ENCODE measurements at places on chromosomes 1 and 21.
A peak's percentile ranks its signal among the peaks of the same experiment; 100 is the strongest.

- no peak for DNase-seq
These were observed 159.8 kb downstream of the GALNT2 start for GRCh38 chr1:230226814-230227213.

- no peak for DNase-seq
These were observed 18.0 kb downstream of the LTN1 start for GRCh38 chr21:28974531-28975227.

DNA sequence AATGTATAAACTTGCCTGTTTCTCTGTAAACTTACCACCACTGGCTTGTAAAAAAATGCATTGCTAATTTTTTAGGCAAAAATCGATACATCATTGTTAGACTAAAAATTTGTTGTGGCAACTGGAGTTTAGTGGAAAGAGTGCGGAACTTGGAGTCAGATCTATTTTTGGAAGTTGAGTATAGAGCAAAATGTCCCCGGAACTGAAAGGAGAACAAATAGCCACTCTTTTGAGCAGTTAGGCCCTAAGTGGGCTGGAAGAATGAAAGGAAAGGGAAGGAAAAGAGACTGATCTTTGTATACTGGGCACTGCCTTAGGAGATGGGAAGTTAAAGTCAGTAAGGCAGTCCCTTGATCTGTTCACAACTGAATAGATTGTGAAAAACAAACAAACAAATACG lies 30.2 kb downstream of the OPTC start:
- no peak for DNase-seq

GRCh38 chr1:161728376-161729226 lies 7.3 kb downstream of the FCRLB start:
- DNase-seq, result no peak

DNA sequence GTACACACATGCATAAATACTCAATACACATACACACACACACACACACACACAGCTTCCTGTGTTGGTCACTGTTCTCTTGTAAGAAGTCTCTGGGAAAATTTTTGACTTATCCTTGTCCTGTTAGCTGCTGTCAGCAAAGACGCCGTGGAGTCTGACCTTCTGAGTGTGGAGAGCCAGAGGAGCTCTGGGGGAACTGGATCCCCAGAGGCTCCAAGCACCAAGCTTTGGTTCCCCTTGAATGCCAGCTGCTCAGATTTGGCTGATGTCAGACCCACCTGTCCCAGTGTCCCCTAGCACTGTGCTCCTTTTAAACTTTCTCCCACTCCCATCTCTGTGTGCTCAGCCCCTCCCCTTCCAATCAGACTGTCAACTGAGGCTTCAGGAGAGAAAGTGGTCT lies 319.1 kb downstream of the CAMTA1 start:
- no peak for DNase-seq

DNA sequence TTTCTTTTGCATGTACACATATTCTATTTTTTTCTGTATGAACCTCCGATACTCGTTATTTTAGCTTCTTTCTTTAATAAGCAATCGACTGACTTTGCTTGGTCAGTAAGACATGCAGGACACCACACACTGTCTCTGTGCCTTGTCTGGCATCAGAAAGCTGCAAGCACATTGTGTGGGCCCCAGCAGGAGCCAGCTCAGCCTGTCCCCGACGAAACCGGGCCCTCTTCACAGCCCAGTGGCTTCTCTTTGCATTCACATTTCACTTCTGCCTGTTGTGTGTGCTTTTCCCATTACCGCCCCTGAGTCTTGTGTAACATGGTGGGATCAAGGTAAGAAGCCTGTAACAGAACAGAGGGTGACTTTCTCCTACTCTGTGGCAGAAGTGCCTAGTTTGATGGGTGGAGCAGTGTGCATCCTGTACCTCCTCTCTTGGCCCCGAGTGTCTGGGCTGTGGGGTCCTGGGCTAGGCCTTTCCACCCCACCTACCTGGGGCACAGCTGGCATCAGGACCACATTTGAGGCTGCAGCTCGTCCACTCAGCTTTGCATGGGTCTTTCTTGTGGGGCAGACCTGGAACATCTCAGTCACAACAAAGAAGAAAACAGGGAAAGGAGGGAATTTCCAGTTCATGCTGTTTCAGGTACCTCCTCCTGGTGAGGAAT lies 118.9 kb upstream of the COL6A1 start:
- DNase-seq, result peak; percentile 14

- no peak for DNase-seq
These were observed 144.0 kb downstream of the FMN2 start for GRCh38 chr1:240235521-240236288.

GRCh38 chr1:206761159-206761768 lies 9.3 kb upstream of the IL19 start:
- no peak for DNase-seq

- DNase-seq, result no peak
These were observed 8.0 kb upstream of the EYA3 start for GRCh38 chr1:28096210-28097099.

- no peak for DNase-seq
These were observed 24.4 kb upstream of the IER5 start for GRCh38 chr1:181064011-181064623.

DNA sequence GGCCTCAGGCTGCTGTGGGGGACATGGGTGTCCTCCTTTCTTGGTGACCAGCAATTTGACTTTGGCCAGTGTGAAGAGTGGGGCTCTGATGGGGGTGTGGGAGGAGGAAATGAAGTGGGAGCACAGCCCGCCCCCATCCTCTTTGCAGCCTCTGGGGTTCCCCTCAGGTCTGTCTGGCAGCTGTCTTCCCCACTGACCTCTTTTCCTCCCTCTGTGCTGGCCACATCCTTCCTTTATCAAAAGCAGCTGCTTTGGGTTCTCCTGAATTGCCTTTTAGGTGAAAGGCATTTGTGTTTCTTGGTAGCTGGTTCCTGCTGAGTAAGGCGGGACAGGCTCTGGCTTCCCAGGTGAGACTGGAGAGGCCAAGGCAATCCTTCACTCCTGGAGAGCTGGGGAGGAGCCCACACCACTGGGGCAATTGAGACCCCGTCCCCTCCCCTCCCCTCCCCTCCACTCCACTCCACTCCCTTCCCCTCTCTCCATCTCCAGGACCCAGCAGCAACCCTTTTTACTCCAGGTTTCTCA lies 24.9 kb downstream of the PCAT6 start:
- DNase-seq, result no peak

GRCh38 chr1:201834621-201835020 lies 5.7 kb downstream of the IPO9 start:
- no peak for DNase-seq

DNA sequence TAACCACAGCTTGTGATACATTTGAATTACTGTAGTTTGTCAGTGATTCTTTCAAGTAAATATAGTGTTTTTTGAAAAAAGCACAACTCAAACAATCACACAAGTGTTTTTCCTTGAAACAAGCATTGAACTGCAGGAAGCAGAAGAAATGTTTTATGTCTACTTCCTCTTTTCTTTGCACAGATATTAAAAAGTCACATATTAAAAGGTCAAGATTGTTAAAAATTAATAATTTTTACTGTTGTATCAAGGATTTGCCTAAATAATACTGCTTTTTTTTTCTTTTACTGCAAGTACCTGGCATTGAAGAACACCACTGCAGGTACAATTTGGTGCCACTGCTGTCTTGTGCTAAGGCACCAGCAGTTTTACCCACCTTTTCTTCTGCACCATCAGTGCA lies 214.2 kb upstream of the C1orf105 start:
- DNase-seq, result no peak

GRCh38 chr1:226645279-226645976 lies 93.7 kb downstream of the ITPKB start:
- DNase-seq, result no peak

GRCh38 chr1:98382986-98383740 lies 278.4 kb upstream of the SNX7 start:
- no peak for DNase-seq

DNA sequence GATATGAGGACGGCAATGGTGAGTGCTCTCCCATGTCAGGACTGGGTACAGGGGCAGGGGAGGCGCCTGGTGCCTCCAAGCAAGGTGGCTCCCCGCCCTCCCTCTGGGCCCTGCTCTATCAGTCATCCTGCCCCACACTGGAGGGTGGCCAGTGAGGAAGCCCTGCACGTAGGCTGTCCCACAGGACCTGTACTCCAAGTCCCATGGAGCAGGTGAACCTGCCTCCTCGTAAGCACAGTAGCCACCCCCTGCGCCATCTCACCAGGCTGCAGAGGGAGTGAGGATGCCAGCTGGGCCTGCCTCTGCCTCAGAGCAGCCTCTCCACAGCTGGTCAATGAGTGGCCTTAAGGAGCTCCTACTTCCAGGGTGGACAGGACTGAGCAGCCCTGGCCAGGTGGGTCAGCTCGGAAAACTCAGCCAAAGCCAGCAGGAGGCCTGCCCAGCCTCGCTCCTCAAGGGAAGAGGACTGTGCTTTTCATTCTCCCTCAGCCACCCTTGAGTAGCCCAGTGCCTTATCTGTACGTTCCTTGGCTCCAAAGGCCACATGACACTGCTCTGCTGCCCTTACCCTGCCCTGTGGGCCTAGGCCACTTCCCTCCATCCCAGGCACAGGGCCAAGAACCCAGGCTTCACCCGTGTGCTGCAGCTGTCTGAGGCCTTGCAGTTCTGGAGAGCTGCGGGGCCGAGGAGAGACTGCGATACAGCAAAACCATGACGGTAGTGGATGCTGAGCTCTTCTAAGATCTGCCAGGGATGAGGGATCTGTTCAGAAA lies 39.6 kb downstream of the SLC45A1 start:
- DNase-seq, result no peak

GRCh38 chr1:198850196-198850595 lies 211.4 kb downstream of the PTPRC start:
- no peak for DNase-seq

DNA sequence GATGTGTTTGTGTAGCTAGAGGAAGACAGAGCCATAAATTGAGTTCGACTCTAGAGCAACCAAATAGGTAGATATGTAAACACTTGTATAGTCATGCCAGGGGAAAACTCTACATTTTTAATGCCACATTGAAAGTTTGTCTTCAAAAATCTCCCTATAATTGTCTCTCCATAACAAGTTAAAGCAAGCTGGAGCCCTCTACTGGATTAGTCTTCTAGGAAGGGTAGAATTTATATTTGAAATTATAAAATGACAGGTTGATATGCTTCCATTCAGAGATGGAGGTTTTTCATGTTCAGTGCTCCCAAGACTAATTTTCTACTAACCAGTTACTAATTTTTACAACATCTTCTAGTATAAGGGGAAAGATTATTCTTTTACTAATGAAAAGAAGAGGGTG lies 13.1 kb upstream of the COL24A1 start:
- DNase-seq, result no peak

DNA sequence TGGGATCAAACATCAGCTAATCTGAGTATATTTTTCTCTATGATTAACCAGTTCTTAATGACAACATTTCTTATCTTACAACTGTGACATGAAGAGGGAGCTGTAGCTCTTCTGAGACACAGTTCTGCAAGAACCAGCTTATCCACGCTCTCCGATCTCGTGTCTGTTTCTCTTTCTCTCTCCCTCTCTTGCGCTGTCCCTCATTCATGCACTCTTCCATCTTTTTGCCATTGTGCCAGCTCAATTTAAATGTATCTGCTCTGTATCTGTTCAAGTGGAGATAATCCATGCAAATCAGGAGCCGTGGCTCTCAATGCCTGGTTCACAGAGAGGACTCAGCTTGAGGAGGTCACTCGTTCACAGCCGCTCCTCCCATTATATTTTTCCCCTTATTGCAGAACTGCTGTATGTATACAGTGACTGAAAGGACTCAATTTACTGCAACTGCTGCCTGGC lies 494.7 kb upstream of the ADGRL2 start:
- peak; percentile 95 for DNase-seq

DNA sequence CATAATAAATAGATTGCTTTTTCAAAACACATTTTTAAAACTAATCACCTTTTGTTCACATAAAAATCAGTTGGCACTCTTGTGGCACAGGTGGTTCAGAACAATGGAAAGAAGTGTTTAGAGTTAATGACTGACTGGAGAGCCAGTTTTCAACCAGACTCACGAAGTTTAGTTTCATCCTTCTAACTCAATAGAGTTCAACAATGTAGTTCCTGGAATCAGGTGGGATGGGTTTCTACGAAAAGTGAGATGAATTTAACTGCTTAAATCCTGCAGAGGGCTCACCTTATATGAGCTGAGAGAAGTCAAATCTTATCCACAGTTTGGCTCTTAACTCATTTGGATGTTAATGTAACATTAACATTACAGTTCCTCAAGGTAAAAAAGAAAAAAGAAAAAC lies 116.5 kb downstream of the SMYD2 start:
- no peak for DNase-seq

- no peak for DNase-seq
These were observed 175.4 kb downstream of the SLC35F3 start for GRCh38 chr1:234079896-234080295.

DNA sequence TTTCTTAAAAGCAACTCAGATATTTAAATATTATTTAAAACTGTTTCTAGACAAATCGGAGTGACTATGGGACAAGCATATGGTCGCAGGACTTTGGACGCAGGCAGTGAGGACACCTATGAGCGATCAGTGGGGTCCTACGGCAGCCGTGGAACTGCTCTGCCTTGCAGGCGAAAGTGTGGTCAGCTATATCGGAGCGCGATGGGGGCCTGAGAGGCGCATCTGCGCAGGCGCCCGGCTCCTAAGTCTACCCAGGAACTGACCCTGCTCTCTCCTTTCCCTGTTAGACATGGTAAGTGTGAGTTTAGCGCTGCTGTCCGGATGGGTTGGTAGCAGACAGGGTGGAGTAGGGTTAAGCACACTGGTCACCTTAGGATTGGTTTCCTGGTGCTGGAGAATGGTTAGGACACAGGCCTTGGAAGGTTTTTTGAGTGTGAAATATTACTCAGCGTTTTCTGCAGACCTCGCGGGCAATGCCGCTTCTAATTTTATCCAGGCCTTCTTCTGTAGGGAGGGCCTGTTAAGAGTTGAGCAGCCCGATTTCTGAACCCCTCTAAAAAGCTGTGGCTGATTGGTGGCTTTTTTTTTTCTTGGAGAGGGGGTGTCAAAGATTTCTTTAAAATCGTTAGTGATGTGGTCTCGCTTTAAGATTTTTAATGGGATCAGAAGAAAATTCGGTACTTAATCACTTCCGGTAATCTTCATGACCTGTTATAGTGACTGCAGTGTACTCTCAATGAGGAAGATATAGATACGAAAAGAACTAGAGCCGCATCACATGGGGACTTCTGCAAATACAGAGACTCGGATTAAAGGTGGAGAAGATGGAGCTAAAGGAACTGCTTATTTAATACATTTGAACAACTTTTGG lies at the start of gene RABGGTB:
RABGGTB (plus strand) TSS at position 274 of the 871 bp plus-strand sequence; CDS start at position 290, 16 bp downstream.
- DNase-seq, result peak; percentile 93

Measured in NCI-H526 treated with DMSO at 0.1 percent for 48 hours (cell line).